ENCODE measurements at places on chromosomes 4 and X.

DNA sequence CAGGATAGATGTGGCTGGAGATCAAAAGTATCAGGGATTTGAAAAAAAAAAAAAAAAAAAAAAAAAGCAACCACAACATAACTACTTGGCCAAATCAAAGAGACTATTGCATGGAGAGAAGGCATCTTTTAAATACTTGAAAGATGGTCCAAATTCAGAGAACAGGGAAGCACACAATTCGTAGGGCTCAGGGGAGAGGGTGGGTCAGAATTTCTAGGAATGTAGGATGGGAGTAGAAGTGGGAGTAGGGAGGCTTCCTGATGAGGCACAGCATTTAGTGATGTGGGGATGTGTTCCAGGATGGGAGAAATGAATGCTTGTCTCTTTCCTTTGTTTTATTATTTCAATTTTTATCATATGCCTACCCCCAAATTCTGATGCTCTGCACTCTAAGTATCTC, 36.3 kb downstream of the RTL3 start:
- no peak for DNase-seq

GRCh38 chrX:112734290-112734689, 54.6 kb upstream of the LHFPL1 start:
- DNase-seq, result no peak

GRCh38 chr4:14452001-14452400, 550.3 kb upstream of the CPEB2 start:
- no peak for DNase-seq

DNA sequence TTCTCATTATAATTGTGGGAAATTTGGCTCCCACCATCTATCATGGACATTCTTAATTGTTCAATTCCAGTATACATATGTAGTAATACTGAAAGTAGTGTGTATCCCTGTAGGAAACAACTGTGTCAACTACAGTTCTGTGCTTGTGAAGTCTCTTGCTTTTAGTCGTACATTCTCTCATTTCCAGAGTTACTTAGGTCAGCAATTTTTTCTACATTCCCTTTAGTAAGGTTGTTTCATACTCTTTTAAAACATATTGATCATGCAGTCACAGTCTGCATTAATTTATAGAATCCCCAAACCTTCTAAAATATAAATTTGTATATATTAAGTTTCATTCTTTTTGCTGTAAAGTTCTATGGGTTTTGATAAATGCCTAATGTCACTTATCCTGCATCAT, 289.2 kb upstream of the PCDH10 start:
- DNase-seq, result no peak

GRCh38 chr4:99536848-99537247, 26.0 kb downstream of the C4orf17 start:
- no peak for DNase-seq

- DNase-seq, result no peak
Observed at GRCh38 chrX:114268643-114269042, 315.2 kb upstream of the HTR2C start.

DNA sequence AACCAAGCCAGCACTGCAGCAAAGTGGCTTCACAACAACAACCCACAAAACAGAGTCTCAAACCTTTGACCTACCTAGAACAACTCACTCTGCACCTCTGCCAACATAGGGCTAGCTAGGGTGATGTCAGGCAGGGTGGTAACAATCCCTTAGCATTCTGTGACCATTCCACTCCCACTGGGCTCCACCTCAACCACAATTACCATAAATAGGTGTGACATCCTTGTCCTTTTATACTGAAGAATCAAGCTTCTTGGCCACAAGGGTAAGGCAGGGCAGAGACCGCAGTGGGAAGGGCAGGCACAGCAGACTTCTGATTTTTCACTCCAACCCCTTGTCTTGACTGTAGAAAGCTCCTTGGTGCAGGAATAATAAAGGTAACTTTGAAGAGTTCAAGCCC, 795.4 kb upstream of the DIAPH2 start:
- no peak for DNase-seq

DNA sequence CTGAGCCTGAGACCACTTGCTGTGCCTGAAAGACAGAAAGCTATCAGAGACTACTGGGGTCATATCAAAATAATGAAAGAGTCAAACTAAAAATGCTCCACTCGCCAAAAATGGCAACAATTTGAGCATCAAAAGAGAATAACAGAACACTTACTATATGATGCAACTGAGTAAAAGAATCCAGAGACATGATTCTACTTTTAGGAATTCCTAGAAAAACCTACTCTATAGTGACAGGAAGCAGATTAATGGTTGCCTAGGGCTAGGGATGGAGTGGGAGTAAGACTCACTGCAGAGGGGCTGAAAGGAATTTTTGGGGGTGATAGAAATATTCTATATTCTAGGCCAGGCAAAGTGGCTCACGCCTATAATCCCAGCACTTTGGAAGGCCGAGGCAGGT, 29.4 kb upstream of the SLAIN2 start:
- DNase-seq, result no peak

All from GM10248 (cell line).